ENCODE measurements at places on chromosomes 1 and 21.

DNA sequence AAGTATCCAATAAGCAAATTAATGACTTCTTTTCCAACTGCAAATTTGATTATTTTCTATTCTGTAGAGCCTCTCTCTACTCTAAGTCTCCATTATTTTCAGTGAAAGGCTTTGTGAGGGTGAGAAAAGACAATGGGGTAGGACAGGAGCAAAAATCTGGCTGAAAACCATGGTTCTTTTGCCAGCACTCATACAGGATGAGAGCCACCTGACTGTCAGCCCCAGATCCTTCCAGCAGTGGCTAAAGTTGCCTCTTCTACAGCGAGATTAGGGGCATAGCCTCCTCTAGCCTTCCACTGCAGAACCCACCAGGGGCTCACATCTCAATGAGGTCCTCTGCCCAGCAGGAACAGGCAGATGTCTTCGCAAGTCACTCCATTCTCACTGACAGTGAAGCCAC is 23.7 kb downstream of the NMNAT2 start:
- no peak for DNase-seq

- peak; percentile 97 for DNase-seq
Measured at GRCh38 chr1:36306902-36307456, 811 bp downstream of the SH3D21 start.

GRCh38 chr1:94050254-94050653 is 70.7 kb downstream of the ABCA4 start:
- DNase-seq = no peak

- DNase-seq = no peak
Measured at GRCh38 chr1:182331387-182331786, 60.2 kb downstream of the GLUL start.

DNA sequence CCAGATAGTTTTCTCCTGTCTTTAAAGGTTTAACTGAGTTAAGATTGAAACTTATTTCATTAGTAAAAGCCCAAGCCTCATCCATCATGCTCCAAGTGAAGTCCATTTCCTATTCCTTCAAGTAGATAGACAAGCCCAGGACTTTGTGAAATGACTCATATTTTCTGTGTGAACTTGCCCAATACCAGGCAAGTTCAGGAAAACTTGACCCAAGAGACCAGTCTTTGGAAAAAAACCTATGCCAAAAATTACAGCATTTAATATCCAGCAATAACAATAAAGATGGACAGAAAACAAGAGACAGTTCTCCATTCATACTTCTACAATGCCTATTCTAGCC is 405 bp upstream of the RAB29 start:
- peak; percentile 60 for DNase-seq

DNA sequence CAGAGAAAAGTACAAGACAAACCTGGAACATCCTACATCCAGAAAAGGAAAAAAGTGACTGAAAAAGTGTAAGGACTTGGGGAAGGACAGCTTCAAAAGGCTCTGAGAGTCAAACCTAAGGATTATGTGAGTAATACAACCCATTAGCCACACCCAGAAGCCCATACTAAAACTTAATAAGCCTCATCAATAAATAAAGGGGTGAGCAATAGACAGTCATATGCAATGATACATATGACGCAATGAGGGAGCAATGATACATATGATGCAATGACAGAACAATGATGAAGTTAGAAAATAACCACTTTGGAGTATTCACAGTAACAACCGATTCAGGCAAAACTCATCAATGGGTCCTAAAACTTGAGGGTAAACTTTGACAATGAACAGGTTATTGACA is 50.1 kb downstream of the BRWD1 start:
- DNase-seq = peak; percentile 21

DNA sequence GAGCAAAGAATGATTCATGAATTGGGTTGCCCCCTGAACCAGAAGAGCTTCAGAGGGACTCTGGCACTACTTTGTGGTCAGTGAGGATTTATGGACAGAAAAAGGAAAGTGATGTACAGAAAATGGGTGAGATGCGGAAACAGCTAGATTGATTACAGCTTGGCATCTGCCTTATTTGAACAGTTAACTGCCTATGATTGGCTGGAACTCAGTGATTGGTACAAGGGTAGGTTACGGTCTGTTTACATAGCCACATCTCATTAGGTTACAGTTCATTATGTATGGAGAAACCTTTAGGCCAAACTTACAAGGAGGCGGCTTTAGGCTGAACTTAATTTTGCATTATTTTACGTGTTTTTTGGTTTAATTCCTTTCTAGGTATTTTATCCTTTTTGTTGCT is 29.0 kb upstream of the RHOU start:
- no peak for DNase-seq

GRCh38 chr1:228175316-228176023 is 9.9 kb downstream of the IBA57 start:
- DNase-seq = no peak

DNA sequence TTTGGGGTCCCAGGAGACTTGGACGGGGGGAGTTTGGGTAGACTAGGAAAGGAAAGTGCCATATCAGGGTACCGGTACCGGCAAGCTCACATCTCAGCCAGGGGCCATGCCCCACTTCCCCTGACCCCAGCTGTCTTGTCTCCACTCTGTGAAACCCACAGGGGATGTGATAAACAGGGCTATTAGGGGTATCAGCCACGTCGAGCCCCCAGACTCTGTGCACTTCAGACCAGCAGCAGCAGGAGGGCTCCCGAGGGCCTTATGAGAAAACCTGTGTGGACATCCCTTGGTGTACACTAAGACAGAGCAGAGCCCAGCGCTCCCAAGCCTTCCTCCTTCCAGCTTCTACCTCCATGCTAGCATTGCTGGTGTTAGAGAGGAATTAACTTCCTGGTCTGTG is 46.3 kb downstream of the TNNT2 start:
- DNase-seq = no peak

- no peak for DNase-seq
Measured at GRCh38 chr1:225400968-225401367, 26.9 kb downstream of the LBR start.

DNA sequence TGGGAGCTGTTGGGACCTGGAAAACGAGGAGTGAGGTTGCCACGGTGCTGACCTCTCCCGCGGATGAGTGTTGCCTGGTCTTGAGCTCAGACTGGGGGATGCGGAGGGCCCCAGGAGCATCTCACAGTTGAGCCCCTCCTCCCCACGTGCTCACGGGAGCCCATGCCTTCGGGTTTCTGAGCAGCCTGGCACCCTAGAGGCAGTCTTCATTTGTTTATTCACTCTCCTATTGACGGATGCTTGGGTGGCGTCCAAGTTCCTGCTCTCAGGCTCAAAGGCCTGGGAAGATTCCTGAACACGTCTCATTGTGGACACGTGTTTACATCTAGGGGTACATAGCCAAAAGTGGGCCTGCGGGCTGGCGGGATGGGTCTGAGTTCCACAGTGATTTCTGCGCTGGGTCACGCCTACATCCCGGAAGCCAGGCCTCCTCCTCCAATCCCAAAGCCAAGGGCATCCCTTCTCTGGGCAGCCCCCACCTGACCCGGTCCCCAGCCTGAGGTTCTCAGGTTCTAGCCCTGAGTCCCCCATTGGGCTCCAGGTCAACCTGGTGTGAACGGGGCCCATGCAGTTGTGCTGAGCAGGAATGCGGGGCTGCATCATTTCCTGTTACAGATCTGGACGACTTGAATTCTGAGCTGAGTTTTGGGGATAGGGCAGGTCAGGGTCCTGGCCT is 14.7 kb downstream of the WNT3A start:
- DNase-seq = no peak

GRCh38 chr1:56081173-56081572 is 498.2 kb downstream of the PLPP3 start:
- DNase-seq = no peak

GRCh38 chr1:160007577-160008200 is 24.1 kb downstream of the PIGM start:
- peak; percentile 60 for DNase-seq

GRCh38 chr1:117427297-117427696 is 60.0 kb downstream of the MAN1A2 start:
- no peak for DNase-seq

DNA sequence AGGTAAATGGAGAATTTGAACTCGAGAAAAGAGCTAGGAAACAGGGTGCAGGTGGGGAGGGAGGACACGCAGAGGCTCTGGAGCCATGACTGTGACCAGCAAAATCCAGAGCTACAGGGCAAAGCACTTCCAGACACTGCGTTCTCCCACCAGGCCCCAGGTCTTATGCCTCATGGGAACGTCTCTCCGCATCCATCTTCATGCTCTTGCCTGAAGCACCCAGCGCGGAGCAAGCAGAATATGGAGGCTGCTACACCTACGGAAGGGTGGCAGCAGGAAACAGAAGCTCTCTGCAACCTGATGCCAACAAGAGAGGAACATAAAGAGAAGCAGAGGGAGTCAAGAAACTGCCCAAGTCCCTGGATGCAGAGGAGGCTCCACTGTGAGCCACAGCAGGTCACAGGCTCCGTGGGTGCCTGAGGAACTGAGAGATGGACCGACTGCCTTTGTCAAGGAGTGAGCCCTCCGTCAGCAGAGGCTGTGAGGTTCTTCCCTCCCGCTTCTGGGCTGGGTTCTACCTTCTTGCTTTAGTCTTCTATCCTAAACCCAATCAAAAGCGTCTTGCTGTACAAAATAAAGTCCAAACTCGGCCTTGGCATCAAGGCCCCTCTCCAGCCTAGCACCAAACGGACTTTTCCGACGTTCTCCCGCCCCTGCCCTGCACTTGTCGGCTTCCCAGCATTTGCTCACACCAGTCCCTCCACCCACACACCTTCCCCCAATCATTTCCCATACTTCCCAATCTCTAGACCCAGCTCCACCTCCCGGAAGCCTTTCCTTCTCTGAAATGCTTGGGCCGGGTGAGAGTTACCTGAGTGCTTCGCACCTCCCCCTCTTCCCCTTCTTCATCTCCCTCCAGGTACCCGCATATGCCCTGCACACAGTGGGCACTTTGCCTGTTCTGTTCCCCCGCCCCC is 930 bp downstream of the DHCR24 start:
- peak; percentile 67 for DNase-seq

GRCh38 chr1:3226701-3227350 is 157.8 kb downstream of the PRDM16 start:
- DNase-seq = no peak

DNA sequence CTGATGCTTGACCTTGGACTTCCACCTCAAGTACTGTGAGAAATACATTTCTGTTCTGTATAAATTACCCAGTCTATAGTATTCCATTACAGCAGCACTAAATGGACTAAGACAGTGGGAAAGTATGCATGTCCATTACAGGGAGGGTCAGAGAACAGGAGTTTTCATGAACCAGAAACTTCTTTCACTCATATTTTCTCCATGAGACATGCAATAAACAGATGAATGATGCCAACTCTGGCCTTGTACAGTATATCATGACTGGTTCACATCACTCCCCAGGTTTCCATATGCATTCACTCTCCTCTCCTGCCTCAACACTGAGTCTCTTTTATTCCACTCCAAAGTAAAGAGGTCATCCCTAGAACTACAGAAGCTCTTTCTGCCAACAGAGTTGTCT is 4.5 kb upstream of the IFI16 start:
- DNase-seq = no peak

GRCh38 chr1:176379626-176380339 is 83.2 kb upstream of the PAPPA2 start:
- DNase-seq = no peak

DNA sequence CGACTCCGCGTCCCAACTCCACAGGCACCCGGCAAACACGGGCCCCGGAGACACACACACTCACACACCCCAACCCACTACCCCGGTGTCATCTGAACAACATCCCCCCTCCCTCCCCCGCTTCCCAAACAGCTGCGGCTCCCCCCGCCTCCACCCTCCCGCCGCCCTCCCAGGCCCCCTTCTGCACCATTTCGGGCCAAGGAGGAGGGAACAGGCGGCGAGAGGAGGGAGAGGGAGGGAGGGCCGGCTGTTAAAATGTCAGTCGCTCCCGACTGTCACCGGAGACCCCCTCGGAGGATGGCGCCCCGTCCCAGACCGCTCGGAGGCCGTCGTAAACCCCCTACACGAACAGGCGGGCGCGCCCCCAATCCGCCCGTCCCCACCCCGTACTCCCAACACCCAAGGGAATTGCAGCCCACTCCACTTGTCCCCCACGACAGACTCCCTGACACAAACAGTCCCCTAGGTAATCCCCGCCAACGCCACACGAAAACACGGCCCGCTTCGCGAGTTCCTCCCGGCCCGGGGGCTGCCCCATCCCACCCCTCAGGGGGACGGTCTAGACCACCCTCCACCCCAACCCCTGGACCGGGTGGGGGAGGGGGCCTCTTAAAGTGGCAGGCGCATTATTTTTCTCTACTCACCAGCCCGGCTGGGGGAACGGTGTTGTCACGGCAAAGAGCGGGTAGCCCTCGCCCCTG is 583 bp downstream of the MEF2D start:
- DNase-seq = no peak

DNA sequence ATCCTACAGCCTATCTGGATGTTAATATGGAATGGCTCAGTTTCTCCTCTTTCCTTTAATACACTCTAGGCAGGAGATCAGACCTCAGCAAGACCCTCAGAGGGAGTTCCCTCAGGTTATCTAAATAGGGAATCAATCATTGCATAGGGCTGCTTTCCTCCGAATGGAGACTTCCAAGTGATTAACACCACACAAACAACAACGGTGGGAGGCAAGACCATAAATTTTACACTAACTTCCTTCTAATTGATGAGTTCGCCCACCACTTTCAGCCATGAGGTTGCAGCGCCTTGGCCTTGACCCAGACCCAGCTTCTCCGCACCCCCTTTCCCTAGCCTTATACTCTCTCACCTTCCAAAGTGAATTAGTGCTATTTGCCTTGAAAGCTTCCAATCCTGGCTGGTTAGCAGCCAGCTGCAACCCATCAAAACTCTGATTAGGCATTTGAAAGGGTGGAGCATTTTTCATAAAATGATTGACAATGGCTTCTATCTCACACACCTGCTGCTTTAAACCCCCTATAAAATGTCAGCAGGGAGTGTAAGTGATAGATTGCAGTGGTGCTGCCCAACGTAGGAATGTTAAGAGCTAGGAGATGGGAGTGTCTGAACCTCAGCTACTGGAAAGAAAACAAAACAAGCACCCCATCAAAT is 534.9 kb upstream of the USP24 start:
- DNase-seq = no peak

GRCh38 chr1:43522776-43523480 is 7.8 kb upstream of the PTPRF start:
- DNase-seq = peak; percentile 86

DNA sequence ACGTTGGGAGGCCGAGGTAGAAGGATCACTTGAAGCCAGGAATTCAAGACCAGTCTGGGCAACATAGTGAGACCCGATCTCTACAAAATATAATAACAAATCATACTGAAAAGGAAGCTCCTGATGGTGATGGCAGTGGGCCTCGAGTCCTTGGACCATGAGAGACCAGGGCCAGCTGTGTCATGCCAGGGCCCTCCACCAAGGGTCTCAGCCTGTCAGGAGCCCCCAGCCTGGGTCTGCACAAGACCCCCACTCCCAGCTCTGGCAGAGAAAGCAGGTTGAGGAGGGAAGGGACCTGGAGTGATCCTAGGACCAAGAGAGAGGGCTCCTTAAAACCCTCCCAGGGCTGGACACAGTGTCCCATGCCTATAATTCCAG is 6.7 kb upstream of the CTRC start:
- DNase-seq = no peak

- no peak for DNase-seq
Measured at GRCh38 chr1:38270849-38271633, 224.4 kb upstream of the POU3F1 start.

GRCh38 chr1:19811206-19811851 is 3.8 kb downstream of the RNF186 start:
- peak; percentile 72 for DNase-seq
